ENCODE measurements at places on chromosomes 6 and 20.

DNA sequence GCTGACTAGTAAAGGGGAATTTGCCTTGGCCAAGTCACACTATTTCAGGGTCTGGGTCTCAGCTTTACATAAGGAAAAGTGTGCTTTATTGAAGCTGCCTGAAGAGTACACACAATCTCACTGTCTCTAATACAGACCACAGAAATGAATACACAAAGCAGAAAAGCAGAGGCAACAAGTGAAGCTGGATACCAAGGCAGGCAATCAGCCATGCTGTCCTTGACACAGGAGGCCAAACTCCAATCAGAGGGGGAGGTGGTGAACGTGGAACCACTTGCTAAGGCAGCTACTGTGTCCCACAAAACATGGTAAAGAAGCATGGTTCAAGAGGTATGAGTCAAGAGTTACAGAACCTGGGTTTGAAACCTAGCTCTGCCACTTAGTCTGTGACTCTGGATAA, 21.8 kb upstream of the CCND3 start:
- no peak for DNase-seq

GRCh38 chr6:159490298-159490937, 202.6 kb downstream of the SOD2 start:
- DNase-seq: no peak

- DNase-seq: no peak
These were observed 2.1 kb downstream of the MAP3K7 start for GRCh38 chr6:90584636-90585255.

GRCh38 chr6:107554918-107555317, 65.0 kb downstream of the SOBP start:
- DNase-seq: no peak

DNA sequence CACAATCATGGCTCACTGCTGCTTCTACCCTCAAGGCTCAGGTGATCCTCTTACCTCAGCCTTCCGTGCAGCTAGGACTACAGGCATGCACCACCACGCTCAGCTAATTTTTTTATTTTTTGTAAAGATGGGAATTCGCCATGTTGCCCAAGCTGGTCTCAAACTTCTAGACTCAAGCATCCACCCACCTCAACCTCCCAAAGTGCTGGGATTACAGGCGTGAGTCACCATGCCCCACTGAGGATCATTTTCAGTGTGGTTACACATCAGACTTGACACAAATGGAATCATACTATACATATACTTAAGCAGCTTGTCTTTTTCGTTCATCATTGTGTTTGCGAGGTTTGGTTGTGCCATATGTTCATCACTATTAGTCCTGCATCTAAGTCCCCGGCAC, 26.6 kb downstream of the ZC3H12D start:
- no peak for DNase-seq

DNA sequence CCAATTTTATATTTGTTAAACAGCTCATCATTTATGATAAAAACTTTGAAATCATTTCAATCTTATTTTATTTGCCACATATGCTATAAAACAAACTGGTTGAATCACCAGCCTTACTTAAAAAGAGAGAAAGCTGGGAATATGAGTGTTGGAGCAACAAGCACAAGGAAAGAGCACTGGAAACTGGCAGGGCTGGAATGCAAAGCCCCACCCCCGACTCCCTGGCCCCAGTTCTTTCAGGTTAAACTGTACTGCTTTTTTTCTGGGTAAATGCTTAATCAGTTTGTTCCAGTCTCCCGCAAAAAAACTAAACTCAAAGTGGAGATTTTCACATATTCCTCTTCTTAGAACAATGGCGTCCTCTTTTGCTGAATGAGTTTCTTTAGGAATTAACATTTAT, 433.8 kb upstream of the NOX3 start:
- no peak for DNase-seq

DNA sequence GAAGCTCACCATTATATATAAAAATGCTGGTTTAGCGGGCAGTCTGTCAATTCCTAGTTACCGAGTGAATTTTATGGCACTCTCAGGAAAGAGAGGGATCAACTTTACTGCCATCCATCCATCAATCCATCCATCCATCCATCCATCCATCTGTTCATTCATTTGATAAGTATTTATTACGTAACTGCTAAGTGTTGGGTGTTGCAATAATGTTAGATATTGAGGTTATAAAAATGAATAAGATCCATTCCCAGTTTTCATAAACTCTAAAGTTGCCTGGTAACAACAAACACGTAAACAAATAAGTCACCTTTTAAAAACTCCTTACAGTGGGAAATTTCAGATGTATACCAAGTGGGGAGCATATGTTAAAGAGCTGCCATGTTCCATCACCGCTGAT, 36.8 kb downstream of the SASH1 start:
- DNase-seq: no peak

- no peak for DNase-seq
These were observed 4.7 kb upstream of the TRMT11 start for GRCh38 chr6:125981571-125982185.

DNA sequence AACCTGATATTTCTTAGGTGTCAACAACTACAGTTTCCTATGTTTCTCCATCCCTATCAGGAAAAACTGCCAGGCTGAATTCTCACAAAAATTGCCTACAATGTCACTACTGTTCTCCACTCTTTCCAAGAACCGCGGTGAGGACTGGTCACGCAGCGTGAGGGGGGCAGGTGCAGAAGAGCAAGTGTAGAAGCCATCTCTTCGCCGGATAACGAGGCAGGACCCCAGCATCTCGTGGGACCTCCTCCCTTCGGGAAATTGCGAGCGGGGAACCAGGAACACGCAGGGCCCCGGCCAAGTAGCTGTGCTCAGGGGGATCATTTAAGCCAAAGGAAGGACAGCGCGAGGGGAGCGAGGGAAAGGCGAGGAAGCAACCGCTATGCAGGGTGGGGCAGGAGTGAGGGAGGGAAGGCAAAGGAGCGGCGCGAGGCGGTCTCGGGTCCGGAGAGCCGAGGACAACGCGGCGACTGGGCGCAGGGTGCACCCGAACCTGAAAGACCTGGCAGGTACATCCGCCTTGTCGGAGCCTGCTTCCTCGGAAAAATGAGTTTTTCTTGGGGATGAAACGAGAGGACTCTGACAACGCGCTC, 559 bp downstream of the APMAP start:
- DNase-seq: no peak

DNA sequence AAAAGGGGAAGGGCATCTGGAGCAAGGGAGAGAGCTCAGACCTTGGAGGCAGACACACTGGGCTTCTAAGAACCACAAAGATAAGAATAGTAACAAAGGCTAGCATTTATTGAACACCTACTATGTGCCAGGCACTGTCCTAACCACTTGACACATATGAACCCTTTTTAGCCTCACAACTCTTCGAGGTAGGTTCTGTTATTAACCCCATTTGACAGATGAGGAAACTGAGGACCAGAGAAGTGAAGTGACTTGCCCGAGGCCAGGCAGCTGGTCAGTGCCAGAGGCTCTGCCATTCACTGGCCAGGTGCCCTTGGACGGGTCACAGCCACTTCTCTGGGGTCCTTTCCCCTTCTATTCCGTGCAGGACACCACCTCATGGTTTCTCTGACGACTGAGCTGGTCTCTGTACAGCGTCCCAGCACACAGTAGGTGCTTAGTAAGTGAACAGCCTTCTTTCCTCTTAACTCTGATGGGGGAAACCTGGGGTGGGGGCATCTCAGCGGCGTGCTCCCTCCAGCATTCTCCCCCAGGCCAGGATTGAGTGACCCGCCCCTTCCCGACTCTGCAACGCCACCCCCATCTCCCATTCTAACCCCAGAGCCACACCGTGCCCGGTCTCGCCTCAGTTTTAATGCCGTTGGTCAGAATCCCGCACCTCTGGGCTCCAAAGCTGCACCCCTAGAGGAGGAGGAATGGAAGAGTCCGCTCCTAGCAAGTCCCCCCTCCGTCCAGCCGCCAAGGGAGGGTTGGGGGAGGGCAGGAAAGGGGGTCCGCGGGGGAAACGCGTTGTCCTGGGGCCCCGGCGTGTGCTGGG, 55.7 kb downstream of the CD40 start:
- DNase-seq: no peak

DNA sequence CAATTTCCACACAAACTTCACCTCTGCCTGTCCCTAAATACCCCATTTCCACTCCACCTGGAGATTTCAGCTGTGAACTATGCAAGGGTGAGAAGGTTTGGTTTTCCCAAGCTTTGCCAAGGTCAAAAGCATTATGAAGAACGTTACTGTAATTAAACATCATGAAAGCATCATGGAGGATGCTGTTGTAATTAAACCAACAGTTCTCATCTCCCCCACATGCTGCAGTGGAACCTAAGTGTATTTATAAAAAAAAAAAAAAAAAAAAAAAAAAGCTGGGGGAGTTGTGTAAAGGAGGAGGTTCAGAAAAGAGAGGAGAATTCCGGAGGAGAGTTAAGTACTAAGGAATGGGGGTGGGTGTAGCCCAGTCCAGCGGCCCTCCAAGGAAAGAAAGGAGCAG, 474.9 kb upstream of the JARID2 start:
- no peak for DNase-seq

GRCh38 chr6:16503970-16504415, 257.3 kb downstream of the ATXN1 start:
- no peak for DNase-seq

DNA sequence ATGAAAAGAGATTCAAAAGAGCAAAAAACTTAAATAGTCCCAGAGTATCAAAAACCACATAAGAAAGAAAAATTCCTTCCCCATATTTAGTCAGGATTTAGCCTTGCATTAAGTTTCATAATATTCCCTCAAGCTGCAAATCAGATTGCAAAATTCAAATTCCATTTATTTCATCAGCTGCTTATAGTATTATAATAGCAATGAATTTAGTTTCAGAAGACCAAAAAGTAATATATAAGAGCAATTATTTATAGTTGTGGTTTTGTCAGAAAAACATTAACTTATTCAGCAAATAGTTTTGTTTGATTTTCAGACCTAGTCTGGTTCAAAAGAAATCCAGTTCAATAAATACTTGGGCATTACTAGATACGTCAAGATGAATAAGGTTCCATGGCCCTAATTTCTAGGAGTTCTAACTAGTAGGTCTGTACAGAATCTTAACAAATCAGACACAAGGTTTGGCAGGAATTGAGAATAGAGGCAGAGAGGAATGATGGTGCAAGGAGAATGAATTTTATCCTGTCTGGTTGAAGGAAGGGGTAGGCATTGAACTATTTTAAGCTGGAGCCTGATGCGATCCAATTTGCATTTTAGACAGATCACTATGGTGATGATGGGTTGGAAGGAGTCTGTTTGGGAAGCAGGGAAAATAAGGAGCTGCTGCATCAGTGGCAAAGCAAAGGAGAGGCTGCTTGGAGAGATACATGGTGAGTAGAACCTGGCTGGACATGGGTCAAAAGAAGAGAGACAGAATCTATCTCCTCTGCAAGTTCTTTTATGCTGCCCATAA, 163.9 kb upstream of the STXBP5 start:
- no peak for DNase-seq

DNA sequence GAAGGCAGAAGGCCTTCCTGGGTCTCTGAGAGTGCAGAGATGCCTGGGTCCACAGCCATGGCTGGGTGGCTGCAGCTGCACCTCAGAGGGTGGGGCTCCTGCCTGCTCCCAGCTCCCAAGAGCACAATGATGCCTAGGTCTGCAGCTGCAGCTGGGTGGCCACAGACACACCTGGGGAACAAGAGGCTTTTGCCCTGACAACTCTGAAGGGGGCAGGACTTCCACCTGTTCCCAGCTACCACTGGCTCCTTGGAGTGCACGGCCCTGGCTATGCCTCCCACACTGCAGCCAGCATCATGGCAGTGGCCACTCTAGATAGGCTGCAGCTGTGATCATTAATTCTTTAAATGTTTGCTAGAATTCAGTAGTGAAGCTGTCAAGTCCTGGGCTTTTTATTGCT, 511.3 kb downstream of the ADGRB3 start:
- DNase-seq: no peak

DNA sequence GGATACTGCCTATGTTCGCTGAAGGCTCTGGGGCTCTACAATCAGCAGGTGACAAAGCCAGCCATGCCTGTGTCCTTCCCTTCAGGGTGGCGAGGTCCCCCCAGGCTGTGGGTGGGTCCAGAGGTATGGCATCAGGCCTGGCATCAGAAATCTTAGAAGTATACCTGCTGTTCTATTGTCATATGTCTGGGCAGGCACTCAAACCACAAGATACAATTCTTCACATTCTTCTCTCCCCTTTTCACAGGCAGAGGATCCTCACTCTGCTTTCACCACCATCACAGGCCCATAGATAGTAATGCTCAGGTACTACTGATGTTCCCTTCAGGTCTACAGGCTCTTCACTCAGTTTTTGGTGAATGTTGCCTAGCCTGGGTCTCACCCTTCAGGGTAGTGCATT, 1180.0 kb upstream of the CITED2 start:
- DNase-seq: no peak

GRCh38 chr6:136228814-136229213, 21.3 kb downstream of the MTFR2 start:
- DNase-seq: no peak

DNA sequence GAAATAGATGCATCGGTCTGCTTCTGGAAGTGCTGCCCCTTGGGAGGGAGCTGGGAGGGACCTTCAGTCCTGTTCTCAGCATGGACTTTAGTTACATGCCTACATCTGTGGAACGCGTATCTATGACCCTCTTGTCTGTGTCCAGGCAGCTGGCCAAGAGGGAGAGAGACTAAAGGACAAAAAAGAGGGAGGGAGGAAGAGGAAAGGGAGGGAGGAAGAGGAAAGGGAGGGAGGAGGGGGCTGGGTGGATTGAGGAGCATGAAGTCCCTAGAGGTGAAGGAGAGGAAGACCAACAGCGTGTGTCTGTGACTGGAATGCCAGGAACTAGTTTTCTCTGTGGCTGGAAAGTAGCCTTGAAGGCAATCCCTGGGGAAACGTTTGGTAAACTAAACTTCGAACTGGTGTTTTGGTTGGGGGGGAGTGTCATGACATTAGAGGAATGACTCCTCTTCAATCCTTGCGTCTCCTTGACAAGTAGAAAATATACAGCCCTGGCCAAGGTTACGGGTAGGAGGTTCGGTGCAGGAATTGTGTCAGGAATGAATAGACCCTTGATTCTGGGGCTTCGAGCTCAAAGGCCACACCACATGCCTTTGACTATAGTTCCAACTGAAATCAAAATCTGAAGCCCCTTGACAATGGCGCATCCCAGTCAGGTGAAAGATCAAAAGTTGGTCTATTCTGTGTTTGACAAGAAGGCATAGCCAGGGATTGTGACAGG, 52.0 kb upstream of the PLEKHG1 start:
- no peak for DNase-seq

GRCh38 chr6:143406673-143407072, 43.8 kb downstream of the ADAT2 start:
- no peak for DNase-seq

GRCh38 chr6:15882915-15883314, 220.1 kb upstream of the DTNBP1 start:
- no peak for DNase-seq

DNA sequence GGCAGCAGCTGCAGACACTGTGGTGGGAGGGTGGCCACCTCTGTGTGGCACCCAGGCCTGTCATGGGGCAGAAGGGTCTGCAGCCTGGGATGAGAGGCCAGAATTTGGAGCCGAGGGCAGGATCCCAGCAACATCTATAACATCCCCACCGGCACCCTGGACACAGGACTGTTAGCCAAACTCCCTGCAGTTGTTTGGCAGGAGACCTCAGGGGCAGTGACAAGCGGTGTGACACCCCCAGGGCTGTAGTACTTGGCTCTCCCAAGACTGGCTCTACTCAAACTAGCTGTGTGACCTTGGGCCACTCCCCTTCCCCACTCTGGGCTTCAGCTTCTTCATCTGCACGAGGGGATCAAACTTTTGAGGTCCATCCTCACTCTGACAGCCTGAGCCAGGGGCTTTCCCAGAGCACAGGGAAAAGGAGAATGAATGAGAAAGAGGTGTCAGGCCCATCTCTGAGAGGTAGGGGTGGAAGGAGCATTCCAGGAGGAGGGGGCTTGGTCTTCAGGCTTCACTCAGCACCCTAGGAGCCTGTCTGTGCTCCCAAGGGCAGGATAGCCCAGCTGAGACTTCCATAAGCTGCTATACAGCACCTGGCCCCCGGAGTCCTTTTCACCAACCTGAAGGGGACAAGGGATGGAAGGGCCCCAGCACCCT, 64.0 kb downstream of the MDGA1 start:
- DNase-seq: no peak
